Astrocyte (in vitro differentiated cells and primary cell): ENCODE measurements at places on chromosomes 7 and 10. TPM values are rescaled to one million over a fixed set of nuclear protein-coding genes. Genes with fewer than 3 reads are reported as not detected.
A peak's percentile ranks its signal among the peaks of the same experiment; 100 is the strongest.

GRCh38 chr10:110076559-110077318 lies 69.0 kb downstream of the ADD3 start:
- peak overlapping the region; percentile 12 for H3K4me3 ChIP-seq
- peak overlapping the region; percentile 64 for H3K27ac ChIP-seq
- H3K36me3 ChIP-seq, result no peaks in the 10 kb centered on the region
- no peaks in the 10 kb centered on the region for H3K27me3 ChIP-seq

GRCh38 chr10:76624470-76624869 lies 1013.1 kb downstream of the KCNMA1 start:
- no peak for DNase-seq
- no peaks in the 10 kb centered on the region for H3K27me3 ChIP-seq
- no peak overlapping the region for H3K4me3 ChIP-seq
- H3K27ac ChIP-seq, result no peak overlapping the region

- no peaks in the 10 kb centered on the region for H3K36me3 ChIP-seq
- H3K4me1 ChIP-seq, result no peaks in the 10 kb centered on the region
- DNase-seq, result no peak
- no peak overlapping the region for H3K27ac ChIP-seq
These were observed 215.0 kb downstream of the USP6NL start for GRCh38 chr10:11396311-11396955.

DNA sequence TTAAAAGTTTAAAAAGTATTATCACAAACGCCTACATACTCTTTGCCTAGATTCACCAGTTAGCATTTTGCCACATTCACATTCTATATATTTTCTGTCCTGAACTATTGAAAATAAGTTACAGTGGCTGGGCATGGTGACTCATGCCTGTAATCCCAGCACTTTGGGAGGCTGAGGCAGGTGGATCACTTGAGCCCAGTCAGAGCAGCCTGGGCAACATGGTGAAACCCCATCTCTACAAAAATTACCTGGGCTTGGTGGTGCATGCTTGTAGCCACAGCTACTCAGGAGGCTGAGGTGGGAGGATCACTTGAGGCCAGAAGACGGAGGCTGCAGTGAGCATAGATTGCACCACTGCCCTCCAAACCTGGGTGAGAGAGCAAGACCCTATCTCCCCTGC lies 5.3 kb downstream of the ARPC1A start:
- no peak for DNase-seq
- H3K27ac ChIP-seq, result peak overlapping the region; percentile 61
- peaks cover 21% of the 10 kb centered on the region for H3K36me3 ChIP-seq
- no peaks in the 10 kb centered on the region for H3K27me3 ChIP-seq

DNA sequence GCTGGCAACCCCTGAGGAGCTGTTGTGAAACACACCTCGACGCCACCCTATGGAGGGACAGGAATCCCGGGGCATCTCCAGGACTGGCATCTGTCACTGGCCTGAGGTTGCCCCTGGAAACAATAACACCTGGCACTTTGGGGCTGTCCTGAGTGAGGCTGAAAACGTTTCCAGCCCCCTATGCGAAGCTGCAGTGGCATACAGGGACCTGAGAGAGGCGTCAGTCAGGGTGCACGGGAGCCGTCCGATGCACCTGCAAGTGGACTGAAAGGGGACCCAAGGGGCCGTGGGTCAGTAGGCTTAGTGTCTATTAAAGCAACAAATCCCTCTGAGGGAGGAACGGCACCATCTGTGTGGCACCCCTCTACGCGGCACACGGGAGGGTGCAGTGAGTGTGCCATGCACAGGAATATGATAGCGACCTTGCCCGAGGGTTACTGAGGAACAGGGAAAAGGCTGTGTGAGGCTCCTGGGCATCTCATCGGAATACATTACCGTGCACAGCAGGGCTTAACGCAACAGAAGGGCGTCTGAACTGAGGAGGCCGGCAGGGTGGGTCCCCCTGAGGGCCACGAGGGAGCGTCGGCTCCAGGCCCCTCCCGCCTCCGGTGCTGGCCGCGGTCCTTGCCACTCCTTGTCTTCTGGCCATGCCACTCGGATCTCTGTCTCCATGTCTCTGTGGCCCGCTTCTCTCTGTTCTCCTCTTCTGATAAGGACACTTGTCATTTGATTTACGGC lies 50.4 kb downstream of the FOXL3 start:
- H3K4me1 ChIP-seq, result no peaks in the 10 kb centered on the region
- H3K36me3 ChIP-seq, result no peaks in the 10 kb centered on the region
- H3K27me3 ChIP-seq, result peaks cover 6% of the 10 kb centered on the region
- no peak overlapping the region for H3K27ac ChIP-seq
- H3K4me3 ChIP-seq, result no peak overlapping the region
- no peak for DNase-seq

DNA sequence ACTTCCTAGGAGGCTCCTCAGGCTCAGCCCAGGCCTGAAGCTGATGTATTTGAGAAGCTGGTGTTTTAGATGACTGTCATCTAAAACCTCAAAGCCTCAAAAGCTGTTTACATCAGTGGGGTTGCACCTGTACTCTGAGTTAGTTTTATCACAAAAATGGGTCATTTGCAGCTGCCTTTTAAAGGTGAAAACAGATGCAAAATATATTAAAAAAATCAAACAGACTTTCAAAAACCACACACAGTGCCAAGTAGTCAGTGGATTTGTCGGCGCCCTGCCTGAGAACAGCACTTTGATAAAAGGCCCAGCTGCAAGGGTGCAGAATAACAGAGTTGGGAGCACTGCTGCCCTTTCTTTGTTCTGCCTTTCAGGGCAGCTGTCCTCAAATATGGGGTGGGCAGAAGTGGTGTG lies 103.0 kb downstream of the VOPP1 start:
- H3K36me3 ChIP-seq, result peaks cover 12% of the 10 kb centered on the region
- no peaks in the 10 kb centered on the region for H3K4me1 ChIP-seq
- H3K27me3 ChIP-seq, result no peaks in the 10 kb centered on the region
- no peak for DNase-seq
- no peak overlapping the region for H3K27ac ChIP-seq

DNA sequence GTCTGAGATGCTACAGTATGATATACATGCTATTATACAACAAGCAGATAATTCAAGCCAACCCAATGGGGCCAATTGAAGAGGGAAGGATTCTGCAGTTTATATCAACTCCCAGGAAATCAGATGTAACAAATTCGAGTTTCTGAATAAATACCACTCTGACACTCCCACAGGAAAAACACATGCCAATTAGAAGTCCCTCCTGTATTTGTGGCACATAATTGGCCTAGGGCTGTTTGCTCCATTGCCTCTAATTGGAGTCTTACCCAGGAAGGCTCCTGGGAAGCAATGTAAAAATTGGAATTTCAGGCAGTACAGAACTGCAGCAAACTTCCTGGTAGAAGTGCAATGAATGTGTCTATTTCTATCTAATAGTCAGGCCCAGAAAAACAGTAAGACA lies 4.7 kb downstream of the PPA1 start:
- H3K27ac ChIP-seq, result no peak overlapping the region
- H3K36me3 ChIP-seq, result peaks cover 11% of the 10 kb centered on the region
- no peak for DNase-seq
- no peak overlapping the region for H3K4me3 ChIP-seq
- peaks cover 13% of the 10 kb centered on the region for H3K4me1 ChIP-seq
- no peaks in the 10 kb centered on the region for H3K27me3 ChIP-seq

SPDYE1 gene
- total RNA-seq, result not detected in 2 replicates

ZPBP gene
- not detected in 2 replicates for total RNA-seq
